ENCODE measurements at places on chromosomes 7 and 10.

GRCh38 chr10:129760416-129760815, 203.7 kb downstream of the EBF3 start:
- no peak for DNase-seq

DNA sequence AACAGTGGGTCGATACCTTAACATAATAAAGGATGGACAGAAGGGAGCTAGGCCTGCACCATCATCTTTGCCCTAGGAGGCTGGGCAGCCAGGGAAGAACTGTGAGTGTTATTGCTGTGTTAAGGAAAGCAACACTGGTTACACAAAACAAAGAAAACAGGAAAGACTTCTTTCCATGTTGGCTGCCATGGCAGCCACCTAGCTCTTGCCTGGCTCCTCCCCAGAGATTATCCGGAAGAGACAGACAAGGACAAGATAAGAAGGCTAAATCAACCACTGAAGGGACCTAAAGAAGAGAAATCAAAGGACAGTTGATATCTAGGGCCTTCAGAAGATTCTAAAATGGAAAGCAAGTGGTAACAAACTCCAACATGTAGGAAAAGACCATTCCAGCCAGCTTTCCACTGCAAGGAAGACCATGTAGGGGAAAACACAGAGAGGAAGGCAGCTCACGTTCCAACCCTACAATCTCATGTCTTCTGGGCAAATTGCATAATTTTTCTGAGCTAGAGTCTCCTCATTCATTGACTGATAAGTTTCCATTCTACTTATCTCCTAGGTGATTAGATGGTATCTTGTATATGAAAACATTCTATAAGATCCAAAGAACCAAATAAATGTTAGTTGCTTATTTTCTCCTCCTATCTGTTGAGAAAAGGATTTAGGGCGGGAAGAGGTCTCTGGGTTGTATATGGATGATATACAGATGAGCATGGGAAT, 51.2 kb downstream of the SP8 start:
- no peak for DNase-seq

GRCh38 chr10:113858541-113858940, 4.1 kb downstream of the NHLRC2 start:
- DNase-seq = no peak

GRCh38 chr10:59505926-59506325, 143.6 kb upstream of the FAM13C start:
- no peak for DNase-seq

DNA sequence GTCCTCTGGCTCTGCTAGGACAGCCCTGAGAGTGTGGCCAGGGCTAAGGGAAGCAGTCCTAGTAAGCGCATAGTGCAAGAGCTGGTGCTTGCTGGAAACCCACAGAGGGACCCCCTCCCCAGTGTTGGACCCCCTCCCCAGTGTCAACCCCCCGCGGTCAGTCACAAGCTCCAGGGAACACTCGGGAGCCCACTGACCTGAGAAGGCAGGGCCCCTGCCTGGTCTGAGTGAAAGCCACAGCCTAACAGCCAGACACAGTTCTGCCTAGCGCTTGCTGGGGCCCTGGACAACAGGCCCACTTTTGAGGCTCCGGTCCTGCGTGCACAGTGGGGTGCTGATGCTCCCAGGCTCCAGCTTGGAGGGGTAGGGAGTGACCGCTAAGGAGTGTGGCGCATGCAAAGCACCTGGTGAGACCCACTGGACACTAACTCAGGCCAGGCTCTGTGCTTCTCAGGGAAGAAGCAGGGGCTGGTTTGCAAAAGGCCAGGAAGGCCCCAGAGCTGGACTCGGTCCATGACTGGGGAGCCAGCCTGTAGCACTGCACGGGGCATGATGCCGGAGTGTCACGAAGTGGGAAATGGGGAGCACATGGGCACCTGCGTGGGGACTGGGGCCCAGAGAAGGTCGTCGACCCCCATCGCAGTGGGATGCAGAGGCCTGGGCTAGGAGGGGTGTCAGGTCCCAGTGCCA, 175.8 kb upstream of the PPP2R2D start:
- no peak for DNase-seq

DNA sequence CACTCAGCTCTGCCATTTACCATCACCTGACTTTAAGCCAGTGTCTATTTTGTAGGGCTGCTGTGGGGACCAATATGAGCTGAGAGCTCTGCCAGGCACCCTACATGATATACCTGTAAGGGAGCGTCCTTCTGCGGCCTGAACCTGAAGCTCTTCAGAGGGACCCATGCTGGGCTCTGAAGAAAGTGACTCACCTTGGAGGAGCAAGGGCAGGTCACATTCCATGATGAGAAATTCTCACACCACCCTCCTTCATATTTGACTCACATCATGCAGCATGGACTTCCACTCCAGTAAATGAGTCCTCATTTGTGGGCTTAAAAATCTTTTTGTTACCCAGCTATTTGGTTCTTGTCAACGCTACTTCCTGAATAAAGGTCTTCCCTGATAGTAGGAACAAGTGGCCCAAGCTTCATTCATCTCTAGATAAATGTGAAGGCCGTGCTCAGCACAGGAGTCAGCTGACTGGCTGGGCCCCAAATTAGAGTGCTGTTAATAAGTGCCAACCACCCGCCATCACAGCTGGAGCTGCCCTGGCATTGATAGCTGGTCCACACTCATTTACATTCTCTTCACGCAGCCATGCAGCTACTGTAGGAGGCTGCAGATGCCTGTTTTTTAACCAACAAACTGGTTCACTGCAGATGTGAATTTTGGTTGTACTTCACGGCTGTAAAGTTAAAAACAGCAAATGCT, 78.4 kb downstream of the RNF216 start:
- DNase-seq = no peak

- DNase-seq = no peak
These were observed 28.6 kb upstream of the C10orf67 start for GRCh38 chr10:23373156-23373555.

DNA sequence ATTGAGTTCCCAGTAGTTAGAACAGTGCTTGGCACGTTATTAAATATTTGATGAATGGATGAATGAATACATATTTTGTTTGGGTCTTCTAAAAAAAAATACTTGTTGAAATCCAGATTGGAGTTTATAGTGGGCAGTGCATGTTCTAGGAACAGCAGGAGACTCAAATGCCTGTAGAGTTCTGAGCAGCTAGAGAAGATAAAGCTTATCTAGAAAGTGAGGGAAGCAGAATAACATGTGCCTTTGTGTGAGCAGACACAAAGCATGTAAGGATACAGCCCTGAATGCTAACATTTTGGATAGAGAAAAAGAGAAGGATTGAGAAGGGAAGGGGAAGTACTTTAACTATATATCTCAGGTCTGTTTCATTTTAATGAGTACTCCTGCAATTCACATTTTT, 71.9 kb downstream of the SRI start:
- DNase-seq = no peak

DNA sequence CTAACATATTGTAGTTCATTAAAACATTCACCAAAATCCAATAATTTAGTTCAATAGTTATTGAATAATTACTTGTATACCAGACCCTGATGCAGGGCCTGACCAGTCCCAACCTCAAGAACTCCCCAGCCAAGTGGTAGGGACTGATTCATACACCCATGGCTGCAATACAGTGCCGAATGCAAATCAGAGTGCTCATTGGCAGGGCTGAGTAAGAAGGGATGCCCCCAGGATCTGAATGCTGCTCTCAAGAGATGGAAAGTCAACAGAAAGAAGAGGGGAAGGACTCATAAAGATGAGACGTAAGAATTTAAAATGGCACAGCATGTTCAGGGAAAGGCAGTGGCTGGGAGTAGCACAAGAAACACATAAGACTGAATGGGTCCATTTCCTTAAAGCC, 29.9 kb downstream of the ZNF438 start:
- no peak for DNase-seq

DNA sequence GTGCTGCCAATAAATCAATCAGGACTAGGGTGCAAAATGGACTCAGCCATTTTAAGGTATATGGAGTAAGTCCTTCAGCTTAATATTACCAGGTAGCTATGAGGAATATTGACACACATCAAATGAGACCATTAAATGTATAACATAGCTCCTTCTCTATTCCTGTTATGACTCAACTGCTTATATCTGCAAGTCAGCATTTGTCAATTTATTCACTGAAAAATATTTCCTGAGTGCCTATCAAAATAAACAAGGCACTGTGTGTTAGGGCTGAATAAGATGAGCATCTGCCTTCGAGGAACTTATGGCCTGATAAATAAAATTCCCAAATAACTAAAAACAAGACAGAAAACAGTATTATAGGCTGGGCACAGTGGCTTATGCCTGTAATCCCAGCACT, 113.8 kb downstream of the CDK6 start:
- DNase-seq = no peak

DNA sequence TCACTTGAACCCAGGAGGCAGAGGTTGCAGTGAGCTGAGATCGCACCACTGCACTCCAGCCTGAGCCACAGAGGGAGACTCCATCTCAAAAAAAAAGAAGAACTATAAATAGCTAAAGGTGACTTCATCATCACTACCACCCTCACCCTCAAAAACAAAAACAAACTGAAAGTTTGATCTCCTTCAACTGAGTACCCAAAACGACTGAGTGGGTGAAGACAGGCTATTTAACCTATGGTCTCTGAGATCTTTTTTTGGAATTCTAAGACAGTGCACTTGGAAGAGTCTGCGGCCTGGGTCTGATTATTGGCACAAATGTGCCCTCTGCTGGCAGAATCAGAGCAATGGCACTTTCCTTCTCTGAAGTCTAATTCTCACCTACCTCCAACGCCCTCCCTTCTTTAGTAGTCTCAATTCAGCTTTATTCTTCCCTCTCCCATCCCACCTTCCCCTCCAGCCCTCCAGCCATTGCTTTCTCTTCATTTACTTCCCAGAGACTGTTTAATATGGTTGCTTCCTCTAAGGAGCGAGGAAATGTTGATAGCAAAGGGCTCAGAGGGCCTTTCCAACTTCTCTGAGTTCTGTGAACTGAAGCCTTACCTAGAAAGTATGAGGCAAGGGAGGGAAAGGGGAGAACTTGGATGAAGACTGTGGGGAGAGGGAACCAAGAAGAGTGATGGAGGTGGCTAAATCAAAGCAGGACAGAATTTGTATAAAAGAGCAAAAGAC, 2.9 kb upstream of the MYOZ1 start:
- DNase-seq = peak; percentile 44

- no peak for DNase-seq
These were observed 219.5 kb upstream of the CSTF2T start for GRCh38 chr10:51918884-51919325.

DNA sequence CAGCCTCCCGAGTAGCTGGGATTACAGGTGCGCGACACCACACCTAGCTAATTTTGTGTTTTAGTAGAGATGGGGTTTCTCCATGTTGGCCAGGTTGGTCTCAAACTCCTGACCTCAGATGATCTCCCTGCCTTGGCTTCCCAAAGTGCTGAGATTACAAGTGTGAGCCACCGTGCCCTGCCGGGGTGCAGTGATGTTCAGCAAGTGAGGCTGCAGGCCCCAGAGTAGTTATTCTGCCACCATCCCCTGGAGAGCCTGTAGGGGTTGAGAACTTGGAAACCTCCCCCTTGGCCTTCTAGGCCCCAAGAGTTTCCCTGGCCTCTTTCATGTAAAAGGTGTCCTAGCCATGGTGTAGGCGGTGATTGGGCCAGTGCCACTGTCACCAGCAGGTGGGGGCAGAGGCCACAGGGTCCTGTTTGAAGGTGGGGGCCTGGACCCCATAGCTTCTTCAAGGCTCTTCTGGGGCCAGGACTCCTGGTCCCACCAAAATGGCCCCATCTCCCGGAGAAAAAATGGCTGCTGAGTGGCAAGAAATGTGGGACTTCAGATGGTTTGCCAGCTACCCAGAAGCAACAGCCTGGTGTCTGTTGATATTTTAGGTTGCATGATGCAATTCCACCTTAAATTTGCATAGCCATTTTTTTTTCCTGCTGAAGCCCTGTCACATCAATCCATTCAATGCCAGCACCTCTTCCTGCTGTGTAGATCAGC, 25.5 kb upstream of the INMT start:
- DNase-seq = no peak

DNA sequence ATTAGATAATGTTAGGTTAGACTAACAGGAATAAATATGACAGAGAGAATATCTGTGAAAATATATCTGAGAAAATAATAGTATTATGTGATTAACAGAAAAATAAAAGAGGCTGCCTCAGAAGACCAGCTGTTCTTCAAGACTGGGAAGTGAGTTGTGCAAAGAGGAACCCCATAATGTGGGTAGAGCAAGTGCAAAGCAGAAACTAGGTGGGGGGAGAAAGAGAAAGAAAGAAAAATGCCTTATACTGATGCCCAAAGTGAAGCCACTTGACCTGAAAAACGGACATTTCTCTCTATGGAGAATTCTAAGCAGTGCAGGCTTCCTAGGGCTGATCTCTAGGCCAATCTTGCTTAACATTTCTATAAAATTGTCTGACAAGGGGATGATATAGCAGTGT, 3.8 kb downstream of the NEBL start:
- no peak for DNase-seq

DNA sequence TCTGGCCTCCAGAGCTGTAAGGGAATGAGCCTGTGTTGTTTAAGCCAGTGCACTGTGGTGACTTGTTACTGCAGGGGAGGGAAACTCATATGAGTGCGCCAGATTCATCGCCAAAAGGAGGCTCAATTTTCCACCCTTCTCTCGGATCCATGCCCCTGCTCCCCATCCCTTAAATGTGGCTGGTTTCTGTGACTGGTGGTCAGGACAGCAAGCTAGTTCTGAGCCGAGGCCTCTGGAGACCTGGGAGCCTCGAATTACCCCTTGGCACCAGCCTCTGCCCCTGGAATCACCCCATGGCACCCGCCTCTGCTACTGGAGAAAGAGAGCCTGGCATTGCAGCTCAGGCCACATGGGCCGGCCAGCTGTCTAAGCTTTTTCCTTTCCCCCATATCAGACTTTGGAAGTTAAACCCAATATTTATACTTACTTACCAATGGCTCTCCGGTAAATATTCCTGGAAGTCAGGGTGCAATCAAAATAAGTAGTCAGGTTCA, 39.9 kb upstream of the RBM33 start:
- DNase-seq = no peak

GRCh38 chr10:29806350-29806788, 171.6 kb upstream of the SVIL start:
- DNase-seq = no peak

DNA sequence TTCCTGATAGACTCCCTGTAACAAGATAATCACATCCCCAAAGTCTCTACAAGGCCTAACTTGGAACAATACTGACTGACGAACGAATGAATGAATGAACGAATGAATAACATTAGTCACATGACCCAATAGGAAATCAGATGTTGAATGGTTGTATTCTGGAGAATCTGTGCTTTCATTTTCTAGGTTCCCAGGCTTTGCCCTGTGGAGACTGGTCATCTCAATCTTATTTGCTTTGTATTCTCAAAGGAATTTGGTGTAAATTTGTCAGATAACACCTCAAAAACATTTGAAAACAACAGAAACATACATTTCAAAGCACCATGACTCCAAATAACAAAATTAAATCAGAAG, 69.6 kb upstream of the COL1A2 start:
- no peak for DNase-seq
